ENCODE measurements at places on chromosomes 11 and 22. TPM values are rescaled to one million over a fixed set of nuclear protein-coding genes. Genes with fewer than 3 reads are reported as not detected.

The OR8A1 gene
- not detected for total RNA-seq

The CARD18 gene
- not detected for total RNA-seq

The SPI1 gene
- not detected for total RNA-seq

The MS4A15 gene
- not detected for total RNA-seq

The OR4P4 gene
- total RNA-seq, result not detected

The LRRC74B gene
- total RNA-seq, result 0.19 TPM

The CLDN5 gene
- not detected for total RNA-seq

The DNAL4 gene
- 12.9 TPM for total RNA-seq

The DCDC1 gene
- total RNA-seq, result 1.0 TPM

The HBD gene
- not detected for total RNA-seq

The KRTAP5-9 gene
- not detected for total RNA-seq

The DGAT2 gene
- total RNA-seq, result 0.73 TPM

The KRTAP5-1 gene
- total RNA-seq, result not detected

The APOA4 gene
- total RNA-seq, result not detected

The CSTPP1 gene
- 29.6 TPM for total RNA-seq

The SPTBN2 gene
- total RNA-seq, result 18.2 TPM

The LRRN4CL gene
- total RNA-seq, result 0.17 TPM

The MB gene
- not detected for total RNA-seq

The TSGA10IP gene
- not detected for total RNA-seq

The SEC14L2 gene
- 19.5 TPM for total RNA-seq

The TREH gene
- total RNA-seq, result not detected

The MPZL3 gene
- 8.5 TPM for total RNA-seq

The KDM4E gene
- not detected for total RNA-seq

The OMP gene
- 0.67 TPM for total RNA-seq

The VSIG10L2 gene
- total RNA-seq, result not detected

The OR52E4 gene
- not detected for total RNA-seq

The CD3G gene
- total RNA-seq, result not detected

The SAA2 gene
- not detected for total RNA-seq

The OR51E2 gene
- total RNA-seq, result 0.38 TPM

The BLID gene
- 1.2 TPM for total RNA-seq

The OR52E8 gene
- total RNA-seq, result not detected

The CRYBA4 gene
- total RNA-seq, result 2.0 TPM

The FOSL1 gene
- total RNA-seq, result 37.9 TPM

The PSMC3 gene
- 130 TPM for total RNA-seq

The OR10A2 gene
- total RNA-seq, result not detected

The KCNJ1 gene
- 0.14 TPM for total RNA-seq

The MAP6 gene
- total RNA-seq, result 3.9 TPM

The DUSP8 gene
- 14.8 TPM for total RNA-seq

The FOLR2 gene
- not detected for total RNA-seq

The DERL3 gene
- total RNA-seq, result 0.82 TPM

The PYGM gene
- total RNA-seq, result 1.0 TPM

The TSSK2 gene
- total RNA-seq, result not detected

The ESAM gene
- total RNA-seq, result 22.0 TPM

The CDC42EP1 gene
- total RNA-seq, result 106 TPM

The CLCF1 gene
- 17.4 TPM for total RNA-seq
